ENCODE measurements at places on chromosomes 12 and 14.

DNA sequence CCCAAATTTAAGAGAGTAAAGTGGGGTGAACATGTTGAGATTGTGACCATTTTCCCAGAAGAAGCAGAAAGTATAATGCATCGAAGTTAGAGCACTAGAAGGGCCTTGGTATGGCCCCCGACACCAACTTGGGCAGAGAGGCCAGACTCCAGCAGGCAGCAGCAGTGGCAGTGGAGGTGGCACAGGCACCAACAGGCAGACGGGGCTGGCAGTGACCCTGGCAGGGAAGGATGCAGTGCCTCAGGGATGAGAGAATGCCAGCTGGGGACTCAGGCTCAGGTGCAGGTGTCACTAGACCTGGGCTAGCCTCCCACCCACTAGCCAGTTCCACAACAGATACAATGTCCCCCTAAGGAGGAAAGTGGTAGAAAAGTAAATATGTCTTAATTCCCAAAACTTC is 27.7 kb upstream of the AMIGO2 start:
- no peak for DNase-seq

- no peak for DNase-seq
Measured at GRCh38 chr14:34098045-34098984, 147.4 kb upstream of the EGLN3 start.

DNA sequence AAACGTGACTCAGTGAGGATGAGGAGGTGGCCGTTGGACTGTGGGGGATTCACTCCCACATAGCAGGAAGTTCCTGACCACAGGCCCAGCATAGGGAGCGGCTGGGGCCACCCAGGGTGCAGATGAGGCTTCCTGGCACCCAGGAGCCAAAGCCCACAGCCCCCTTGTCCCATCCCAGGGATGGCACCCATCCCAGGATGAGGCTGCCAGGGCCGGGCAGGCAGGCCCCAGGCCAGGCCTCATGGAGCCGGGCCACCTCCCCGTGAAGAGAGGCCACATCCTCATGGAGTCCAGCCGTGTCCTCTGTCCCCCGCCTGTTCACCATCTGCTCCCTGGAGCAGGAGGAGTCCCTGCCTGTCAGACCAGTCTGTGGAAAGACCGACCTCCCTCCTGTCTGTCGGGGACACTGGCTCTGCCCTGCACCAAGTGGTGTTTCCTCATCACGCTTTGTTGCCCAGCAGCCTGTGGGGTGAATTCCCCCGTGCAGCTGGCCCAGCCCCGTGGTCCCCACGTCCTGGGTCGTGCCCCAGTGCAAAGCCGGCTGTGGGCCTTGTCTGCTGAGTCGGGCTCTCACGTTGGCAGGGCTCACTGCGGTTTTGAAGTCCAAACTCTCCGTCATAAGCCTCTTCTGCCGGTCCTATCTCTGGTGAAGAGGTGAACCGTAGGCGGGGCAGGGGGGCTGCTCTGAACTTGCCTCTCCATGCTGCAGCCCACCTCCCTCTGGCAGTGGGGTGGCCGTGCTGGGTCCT is 24.5 kb downstream of the MMP17 start:
- no peak for DNase-seq

GRCh38 chr12:121333747-121334146 is 18.5 kb downstream of the ANAPC5 start:
- no peak for DNase-seq

DNA sequence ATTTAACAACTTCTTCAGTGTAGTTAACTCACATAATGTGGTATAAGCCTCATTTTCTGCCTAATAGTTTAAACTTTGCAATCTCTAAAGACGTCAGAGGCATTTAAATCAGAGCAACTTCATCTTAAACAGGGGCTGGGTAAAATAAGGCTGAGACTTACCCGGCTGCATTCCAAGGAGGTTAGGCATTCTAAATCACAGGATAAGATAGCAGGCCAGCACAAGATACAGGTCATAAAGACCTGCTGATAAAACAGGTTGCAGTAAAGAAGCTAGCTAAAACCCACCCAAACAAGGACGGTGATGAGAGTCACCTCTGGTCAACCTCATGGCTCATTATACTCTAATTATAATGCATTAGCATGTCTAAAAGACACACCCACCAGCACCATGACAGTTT is 115.6 kb upstream of the PKP2 start:
- DNase-seq, result no peak

GRCh38 chr14:67345583-67345982 is 14.0 kb downstream of the ATP6V1D start:
- DNase-seq, result no peak

- no peak for DNase-seq
Measured at GRCh38 chr12:24742378-24742777, 206.5 kb downstream of the BCAT1 start.

- DNase-seq, result no peak
Measured at GRCh38 chr12:12533238-12533829, 29.3 kb downstream of the DUSP16 start.

- no peak for DNase-seq
Measured at GRCh38 chr12:48092611-48093010, 13.3 kb downstream of the SENP1 start.

GRCh38 chr12:39713552-39713951 is 93.9 kb upstream of the ABCD2 start:
- DNase-seq, result no peak

GRCh38 chr14:69719501-69719951 is 47.4 kb upstream of the SRSF5 start:
- DNase-seq, result no peak

GRCh38 chr12:118371321-118372282 is 1.1 kb downstream of the TAOK3 start:
- DNase-seq, result no peak

DNA sequence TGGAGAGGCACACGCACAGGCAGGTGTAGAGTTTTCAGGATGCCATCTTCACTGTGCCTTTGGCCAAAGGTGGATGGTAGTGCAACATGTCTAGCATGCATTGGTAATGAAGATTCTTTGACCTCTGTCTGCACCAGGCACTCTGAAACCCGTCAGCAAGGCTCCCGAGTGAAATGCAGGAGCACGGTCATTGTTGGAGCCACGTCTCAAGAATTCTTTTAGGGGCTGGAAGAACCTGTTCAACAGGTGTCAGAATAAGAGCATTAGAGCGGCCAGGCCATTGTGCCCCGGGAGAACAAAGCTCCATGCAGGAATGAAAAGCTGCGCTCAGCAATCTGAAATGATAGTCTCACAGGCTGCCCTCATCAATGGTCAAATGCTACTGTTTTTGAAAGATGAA is 40.2 kb upstream of the DICER1 start:
- DNase-seq, result no peak

- DNase-seq, result no peak
Measured at GRCh38 chr12:103696101-103696500, 109.0 kb downstream of the STAB2 start.

DNA sequence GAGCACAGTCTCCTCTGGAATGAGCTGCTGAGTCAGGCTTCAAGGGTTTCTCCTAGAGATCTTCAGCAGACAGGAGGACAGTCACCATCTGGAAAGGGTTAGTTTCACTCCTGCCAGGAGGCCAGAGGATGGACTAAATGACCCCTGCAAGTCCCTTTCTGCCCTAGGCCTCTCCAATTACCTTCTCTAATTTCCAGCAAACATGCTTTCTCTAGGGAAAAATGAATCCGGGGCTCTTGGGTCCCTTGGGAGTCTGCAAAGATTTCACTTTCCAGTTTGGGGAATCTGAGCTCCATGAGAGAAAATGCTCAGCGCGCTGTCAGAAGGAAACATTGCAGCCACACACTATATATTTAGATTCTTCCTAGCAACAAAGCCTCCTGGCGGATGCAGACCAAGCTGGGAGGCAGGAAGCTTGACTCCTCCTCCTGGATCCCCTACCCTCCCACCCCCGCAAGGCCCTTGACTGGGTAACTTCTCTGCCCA is 184.4 kb upstream of the CCND2 start:
- DNase-seq, result no peak

- DNase-seq, result no peak
Measured at GRCh38 chr14:33914676-33915516, 36.0 kb downstream of the EGLN3 start.

Measured in cortex of kidney (tissue), 1 donor.